ENCODE measurements at places on chromosomes 12 and 14.
A peak's percentile ranks its signal among the peaks of the same experiment; 100 is the strongest.

DNA sequence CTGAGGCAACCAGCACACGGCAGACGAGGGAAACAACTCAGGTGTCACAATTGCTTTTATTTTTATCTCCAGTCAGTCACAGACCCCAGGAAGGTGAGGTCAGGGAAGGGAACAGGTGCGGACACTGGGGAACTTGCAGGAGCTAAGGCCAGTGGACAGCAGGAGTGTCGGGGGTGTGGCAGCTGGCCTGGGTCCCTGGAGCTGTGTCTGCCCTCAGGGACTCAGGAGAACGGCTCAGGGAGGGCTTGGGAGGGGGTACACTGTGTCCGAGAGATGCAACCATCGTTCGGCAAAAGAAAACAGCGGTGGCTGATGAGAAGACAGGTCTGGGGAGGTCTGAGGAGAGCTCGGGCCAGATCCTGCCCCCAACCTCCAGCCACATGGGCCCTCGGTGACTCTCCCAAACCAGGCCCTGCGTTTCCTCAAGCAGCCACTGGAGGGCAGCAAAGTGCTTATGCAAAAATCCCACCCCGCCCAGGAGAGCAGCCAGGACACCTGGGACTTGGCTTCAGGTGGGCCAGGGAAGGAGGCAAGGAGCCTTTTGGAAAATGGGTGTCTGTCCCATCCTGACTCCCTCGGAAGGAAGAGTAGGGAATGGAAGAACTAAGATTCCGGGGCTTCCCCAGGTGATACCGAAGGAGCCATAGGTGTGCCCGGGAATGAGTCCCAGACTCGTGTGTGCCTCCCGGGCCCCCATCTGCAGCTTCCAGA is 24.1 kb upstream of the BCDIN3D start:
- peak; percentile 77 for DNase-seq

GRCh38 chr12:59845293-59845692 is 249.5 kb downstream of the SLC16A7 start:
- DNase-seq: no peak

DNA sequence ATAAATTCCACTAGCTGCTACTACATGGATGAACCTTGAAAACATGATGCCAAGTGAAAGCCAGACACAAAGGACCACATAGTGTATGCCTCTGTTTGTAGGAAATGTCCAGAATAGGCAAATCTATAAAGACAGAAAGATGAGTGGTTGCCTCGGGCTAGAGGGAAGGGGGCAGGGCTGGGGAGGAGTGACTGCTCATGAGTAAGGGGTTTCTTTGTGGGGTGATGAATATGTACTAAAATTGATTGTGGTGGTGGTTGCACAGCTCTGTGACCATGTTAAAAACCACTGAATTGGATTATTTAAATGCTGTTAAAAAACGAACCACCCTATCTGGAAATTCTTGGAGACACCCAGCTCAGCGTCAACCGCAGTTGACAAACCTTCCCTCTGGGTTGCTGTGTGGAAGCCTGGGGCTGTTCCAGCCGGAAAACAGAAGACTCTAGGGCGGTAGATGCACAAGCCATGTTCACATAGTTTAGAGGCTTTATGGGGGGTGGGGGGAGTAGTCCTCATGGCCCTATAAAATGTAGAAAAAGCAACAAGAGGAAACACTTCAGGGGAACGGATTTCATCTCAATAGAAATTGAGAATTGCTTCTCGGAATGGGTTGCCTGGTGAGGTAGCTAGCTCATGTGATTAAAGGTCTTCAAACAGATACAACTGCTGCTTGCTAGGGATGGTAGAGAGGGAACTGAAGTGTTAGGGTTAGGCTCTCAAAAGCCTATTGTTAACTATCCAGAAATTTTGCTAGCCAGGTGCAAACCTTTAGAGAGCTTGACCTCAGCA is 29.4 kb downstream of the RIN3 start:
- no peak for DNase-seq

DNA sequence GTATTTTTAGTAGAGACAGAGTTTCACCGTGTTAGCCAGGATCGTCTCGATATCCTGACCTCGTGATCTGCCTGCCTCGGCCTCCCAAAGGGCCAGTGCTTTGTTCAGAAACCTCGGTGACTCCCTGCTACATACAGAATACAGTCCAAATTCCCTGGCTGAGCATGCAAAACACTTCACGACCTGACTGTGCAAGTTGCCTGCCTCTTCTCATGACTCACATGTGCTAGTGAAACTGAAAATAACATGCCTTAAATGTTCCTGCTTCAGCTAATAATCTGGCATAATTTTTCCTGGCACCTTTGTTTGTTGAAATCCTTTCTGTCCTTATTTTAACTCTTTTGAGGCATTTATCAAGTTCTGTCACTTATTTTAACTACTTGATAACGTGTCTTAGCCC is 8.2 kb downstream of the DMAC2L start:
- DNase-seq: no peak

- DNase-seq: no peak
Observed at GRCh38 chr14:79544698-79545070, 666.6 kb downstream of the DIO2 start.

DNA sequence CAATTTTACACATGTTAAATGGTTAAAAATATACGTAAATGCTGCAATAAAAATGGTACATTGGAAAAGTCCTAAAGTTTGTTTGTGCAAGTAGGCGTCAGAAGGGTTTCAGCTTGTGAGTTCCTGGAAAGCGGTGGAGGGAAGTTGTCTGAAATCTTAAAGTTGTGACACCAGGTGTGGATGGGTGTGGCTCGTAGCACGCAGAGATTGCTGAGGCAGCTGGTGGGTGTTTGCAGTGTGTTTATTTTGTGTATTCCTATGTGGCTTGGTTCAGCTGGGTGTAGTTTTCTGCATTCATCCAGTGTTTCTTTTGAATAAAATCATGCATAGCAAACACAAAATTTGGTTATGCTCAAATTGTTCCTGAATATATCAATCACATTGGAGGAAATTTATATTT is 136.8 kb upstream of the TBX3 start:
- DNase-seq: no peak

- no peak for DNase-seq
Observed at GRCh38 chr12:2785017-2785416, 9.8 kb upstream of the FKBP4 start.

DNA sequence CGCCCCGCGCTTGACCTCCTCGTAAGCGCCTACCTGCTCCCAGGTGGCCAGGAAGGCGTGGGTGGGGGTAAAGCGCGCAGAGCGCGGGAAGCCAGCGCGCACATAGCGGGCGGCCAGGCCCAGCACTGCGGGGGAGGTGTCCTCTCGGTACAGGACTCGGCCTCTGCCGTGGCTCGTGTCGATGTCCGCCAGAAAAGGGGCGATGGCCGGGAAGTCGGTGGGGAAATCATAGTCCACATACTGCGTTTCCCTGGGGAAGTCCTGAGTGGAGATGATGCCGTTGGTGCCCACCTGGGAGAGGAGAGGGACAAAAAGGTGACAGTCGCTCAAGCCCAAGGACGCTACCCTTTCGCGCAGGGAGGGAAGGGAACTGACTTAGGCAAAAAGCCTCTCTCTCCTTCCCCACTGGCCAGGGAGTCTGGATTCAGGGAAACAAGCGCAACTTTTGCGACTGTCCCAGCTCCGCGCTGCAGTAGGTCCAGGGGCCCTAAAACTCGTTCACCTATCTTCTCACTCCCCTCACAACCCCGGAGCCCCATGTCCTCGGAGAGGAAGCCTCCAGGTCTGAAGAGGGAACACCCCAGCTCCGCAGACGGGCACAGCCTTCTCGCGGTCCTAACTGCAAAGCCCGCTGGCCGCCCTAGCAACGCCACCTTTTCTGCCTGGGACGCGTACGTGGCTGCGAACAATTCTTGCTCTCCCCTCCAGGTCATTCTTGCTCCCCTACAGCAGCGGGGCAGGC is 815 bp downstream of the NID2 start:
- no peak for DNase-seq

DNA sequence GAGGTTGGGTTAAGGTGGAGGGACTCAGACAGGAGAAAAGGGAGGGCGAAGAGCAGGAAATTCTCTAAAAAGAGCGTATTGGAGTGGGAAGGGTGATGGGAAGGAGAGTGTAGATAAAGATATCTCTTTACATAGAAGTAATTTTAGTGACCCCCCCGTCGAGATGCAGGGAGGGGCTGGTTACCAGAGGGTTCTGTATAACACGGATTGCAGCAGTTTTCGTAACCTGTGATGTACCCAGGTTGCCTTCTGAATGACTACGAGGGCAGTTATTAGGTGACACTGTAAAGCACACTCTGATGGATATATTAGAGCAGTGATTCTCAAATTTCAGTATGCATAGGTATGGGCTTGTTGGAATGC is 443 bp downstream of the DNAL1 start:
- DNase-seq: no peak

DNA sequence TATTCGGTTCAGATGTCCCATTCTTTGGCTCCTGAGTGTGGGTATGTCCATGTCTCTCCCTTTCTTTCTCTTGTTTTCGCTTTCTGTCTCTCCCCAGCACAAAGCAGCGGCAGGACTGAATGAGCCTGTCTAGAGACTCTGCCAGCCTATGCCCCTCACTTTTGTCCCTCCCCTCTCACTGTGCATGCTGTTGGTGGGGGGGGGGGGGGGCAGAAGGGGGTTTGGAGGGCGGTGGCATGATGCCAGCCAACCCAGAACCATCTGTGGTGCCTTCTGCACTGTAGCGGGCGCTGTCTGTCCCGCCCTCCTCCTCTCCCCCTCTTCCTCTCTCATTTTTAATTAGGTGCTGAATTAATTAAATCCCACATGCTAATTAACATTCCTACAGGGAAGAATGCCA is 17.7 kb downstream of the NGDN start:
- DNase-seq: no peak

- no peak for DNase-seq
Observed at GRCh38 chr12:114414866-114415524, 9.1 kb upstream of the TBX5 start.

- no peak for DNase-seq
Observed at GRCh38 chr12:122228092-122228491, 2.2 kb upstream of the DIABLO start.

DNA sequence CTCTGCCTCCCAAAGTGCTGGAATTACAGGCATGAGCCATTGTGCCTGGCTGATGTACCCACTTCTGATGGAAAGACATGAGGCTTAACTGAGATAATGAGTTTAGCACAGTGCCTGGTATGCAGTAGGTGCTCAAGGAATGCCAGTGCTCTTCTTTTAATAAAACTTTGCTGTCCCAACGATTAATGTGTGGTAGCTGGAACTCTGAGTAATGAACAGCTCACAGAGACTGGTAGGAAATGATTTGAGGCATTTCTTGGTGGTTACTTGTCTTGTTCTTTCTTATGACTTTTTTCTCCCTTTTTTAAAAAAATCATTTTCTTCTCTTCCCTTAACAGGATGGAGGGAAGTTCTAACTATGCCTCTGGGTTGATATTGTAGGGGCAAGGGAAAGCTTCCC is 235.7 kb upstream of the PWP1 start:
- DNase-seq: no peak

GRCh38 chr14:76948976-76949375 is 79.5 kb downstream of the IRF2BPL start:
- no peak for DNase-seq

DNA sequence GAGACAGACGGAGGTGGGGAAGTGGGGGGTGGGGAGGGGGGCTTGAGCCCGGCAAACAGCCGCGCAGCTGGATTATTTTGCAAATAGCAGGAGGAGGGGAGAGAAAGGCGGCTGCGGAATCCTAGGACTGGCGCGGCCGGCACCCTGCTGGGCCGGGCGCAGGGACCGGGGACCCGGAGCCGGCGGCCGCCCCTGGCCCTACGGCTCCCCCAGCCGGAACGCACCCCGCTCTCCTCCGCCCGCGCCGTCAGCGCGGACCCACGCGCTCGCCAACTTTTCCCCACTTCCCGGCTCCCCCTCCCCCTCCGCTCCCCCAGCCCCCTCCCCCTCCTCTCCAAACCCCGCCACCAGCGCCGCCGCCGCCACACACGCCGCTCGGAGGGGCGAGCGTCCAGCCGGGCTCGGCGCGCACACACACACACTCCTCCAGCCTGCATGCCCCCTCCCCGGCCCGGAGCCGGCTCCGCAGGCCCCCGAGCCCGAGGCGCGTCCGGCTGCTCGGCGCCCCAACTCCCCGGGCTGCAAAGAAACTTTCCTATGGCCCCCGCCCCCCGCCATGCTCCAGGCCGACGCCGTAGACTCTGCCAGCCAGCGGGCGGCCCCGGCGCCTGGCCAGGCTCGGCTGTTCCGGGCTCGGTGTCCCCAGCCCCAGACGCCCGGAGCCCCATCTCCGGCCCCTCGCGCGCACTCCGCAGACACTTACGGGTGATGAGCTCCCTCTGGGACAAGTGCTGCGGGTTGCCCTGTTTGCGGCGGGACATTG is 1.4 kb downstream of the BCL11B start:
- DNase-seq: no peak

DNA sequence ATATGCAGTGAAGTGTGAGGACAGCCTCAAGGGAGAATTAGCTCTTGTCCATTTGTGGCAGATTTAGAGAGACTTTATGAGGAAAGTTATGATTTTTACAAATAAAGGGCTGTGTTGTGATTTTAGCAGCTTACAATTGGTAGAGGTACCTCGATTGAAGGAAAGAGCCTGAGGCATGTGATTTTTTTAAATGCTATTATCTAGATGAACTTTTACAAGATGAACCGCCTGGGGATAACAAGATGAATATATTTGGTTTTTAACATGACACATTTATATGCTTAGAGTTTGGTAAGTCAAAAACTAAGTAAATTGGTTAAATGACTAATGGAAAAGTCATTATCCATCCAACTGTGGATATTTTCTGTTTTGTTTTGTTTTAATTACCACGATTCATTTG is 52.6 kb downstream of the AEBP2 start:
- DNase-seq: no peak

DNA sequence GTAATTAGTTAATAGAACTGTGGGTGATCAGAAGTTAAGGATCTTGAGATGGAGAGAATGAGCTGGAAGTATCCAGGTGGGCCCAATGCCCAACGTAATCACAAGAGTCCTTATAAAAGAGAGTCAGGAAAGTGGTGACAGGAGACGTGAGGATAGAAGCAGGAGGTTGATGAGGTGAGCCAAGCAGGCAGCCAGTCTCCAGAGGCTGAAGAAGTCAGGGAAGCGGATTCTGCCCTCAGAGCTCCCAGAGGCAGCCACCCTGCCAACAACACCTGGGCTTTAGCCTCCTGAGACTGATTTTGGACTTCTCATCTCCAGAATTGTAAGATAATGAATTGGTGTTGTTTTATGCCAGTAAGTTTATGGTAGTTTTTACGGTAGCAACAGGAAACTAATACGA is 10.1 kb upstream of the SAV1 start:
- DNase-seq: no peak

DNA sequence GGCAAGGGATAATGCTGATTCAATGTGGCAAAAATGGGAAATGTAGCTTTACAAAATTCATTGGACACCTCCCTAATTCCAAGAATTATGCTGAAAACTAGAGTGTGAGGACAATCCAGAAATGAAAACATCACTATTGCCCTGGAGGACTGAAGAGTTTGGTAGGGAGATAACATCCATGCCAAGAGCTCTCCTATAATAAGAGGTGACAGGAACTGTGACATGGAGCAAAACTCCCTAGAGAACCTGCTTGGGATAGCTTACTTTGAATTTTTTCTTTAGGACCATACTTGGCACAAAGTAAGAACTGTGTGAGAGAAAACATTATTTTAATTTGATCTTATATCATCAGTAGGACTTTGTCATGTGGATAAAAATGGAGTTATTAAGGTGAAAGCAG is 48.9 kb downstream of the STON2 start:
- no peak for DNase-seq

- DNase-seq: no peak
Observed at GRCh38 chr12:39846304-39846703, 226.7 kb upstream of the ABCD2 start.

All from CD8-positive, alpha-beta T cell (primary cell).